ENCODE measurements at places on chromosomes 6 and 20. TPM values are rescaled to one million over a fixed set of nuclear protein-coding genes. Genes with fewer than 3 reads are reported as not detected.

GRCh38 chr6:156557251-156557910 lies 219.8 kb upstream of the ARID1B start:
- no peak for DNase-seq
- H3K4me3 ChIP-seq = no peak overlapping the region
- no peaks in the 10 kb centered on the region for H3K36me3 ChIP-seq
- H3K27ac ChIP-seq = no peak overlapping the region

DNA sequence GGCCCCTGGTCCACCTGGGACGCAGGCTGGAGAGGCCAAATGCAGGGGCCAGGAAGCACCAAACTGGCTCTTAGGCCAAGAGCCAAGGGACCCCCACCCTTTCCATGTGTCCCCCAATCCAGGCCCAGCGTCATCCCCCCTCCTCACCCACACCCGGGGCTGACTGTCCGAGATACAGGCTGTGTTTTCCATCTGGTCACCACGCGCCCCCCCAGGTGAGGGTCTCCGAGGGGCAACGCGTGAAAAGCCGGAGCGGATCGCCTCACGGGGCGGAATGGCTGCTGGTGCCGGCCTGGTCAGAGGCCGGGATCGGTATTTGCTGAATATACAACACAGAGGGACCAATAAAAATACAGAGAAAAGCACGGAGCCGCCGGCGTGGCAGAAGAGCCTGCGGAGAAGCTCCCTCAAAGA lies 5.2 kb upstream of the ABHD16B start:
- no peak overlapping the region for H3K4me3 ChIP-seq
- H3K27me3 ChIP-seq = peaks cover 10% of the 10 kb centered on the region
- no peak overlapping the region for H3K27ac ChIP-seq
- H3K36me3 ChIP-seq = peaks cover 2% of the 10 kb centered on the region
- peaks cover 31% of the 10 kb centered on the region for H3K4me1 ChIP-seq

The SERPINB1 gene
- 16.6 TPM for total RNA-seq

GRCh38 chr20:50144362-50144761 lies 9.2 kb downstream of the PEDS1 start:
- peaks cover 38% of the 10 kb centered on the region for H3K4me1 ChIP-seq
- DNase-seq = no peak
- no peak overlapping the region for H3K27ac ChIP-seq
- H3K4me3 ChIP-seq = no peak overlapping the region
- peaks cover 3% of the 10 kb centered on the region for H3K27me3 ChIP-seq

DNA sequence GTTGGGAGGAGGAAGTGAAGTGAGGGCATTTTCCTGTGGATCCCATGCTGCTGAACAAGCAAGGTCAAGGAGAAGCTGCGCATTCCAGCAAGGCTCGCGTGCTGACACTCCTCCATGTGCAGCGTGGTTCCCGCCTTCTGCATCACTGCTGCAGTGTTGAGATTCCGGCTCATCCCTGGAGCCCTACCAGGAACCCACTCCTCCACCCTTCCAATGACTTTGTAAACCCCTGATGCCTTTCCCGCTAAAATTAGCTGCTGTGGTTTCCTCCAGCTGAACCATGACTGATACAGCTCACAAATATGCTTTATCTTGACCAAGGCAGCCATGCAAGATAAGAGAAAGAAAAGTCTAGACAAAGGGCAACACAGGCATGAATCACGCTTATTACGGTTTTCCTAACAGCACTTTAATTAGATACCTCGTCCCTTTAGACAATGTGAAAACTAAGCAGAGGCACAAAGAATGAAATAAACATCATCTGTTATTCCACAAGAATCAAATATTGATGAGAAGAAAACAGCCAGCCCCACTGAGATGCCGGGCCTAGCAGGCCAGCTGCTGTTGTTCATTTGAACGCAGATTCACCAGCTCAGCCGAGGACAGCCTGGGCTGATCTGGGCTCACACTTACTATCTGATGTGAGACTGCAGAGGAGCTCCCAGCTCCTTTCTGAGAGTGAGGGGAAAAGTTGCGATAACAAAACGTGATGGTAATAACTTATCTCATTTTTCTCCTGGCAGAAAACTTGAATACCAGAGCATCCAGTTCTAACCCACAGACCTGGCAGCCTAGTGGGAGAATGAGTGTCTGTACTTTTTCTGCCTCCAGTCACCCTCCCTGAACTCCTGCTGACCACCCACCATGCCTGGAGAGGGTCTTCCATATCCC lies 14.2 kb upstream of the BNIP5 start:
- no peak overlapping the region for H3K4me3 ChIP-seq
- H3K27me3 ChIP-seq = peaks cover 4% of the 10 kb centered on the region
- H3K4me1 ChIP-seq = peaks cover 27% of the 10 kb centered on the region
- peak overlapping the region; percentile 77 for H3K27ac ChIP-seq
- peaks cover 4% of the 10 kb centered on the region for H3K36me3 ChIP-seq
- DNase-seq = no peak

The PROKR2 gene
- not detected for total RNA-seq

The HLA-E gene
- 274 TPM for total RNA-seq

- no peak for DNase-seq
- H3K27ac ChIP-seq = no peak overlapping the region
- no peaks in the 10 kb centered on the region for H3K36me3 ChIP-seq
- H3K4me3 ChIP-seq = no peak overlapping the region
These were observed 505.2 kb upstream of the SYNCRIP start for GRCh38 chr6:86147859-86148258.

The LAMA5 gene
- total RNA-seq = 34.5 TPM

- peaks cover 8% of the 10 kb centered on the region for H3K4me1 ChIP-seq
- peaks cover 1% of the 10 kb centered on the region for H3K27me3 ChIP-seq
- no peak overlapping the region for H3K4me3 ChIP-seq
- H3K36me3 ChIP-seq = peaks cover 8% of the 10 kb centered on the region
- no peak for DNase-seq
These were observed 8.3 kb downstream of the KIF3B start for GRCh38 chr20:32285621-32286371.

- no peak for DNase-seq
- no peak overlapping the region for H3K27ac ChIP-seq
- no peaks in the 10 kb centered on the region for H3K36me3 ChIP-seq
- no peak overlapping the region for H3K4me3 ChIP-seq
These were observed 475.2 kb upstream of the MARCKS start for GRCh38 chr6:113381959-113382358.

The ACTR5 gene
- total RNA-seq = 17.3 TPM

The ULBP1 gene
- total RNA-seq = 24.8 TPM

The CDK5RAP1 gene
- 42.7 TPM for total RNA-seq

GRCh38 chr6:45386501-45386900 lies 8.8 kb upstream of the SUPT3H start:
- no peak for DNase-seq
- no peaks in the 10 kb centered on the region for H3K36me3 ChIP-seq
- no peaks in the 10 kb centered on the region for H3K4me1 ChIP-seq
- no peak overlapping the region for H3K4me3 ChIP-seq
- no peak overlapping the region for H3K27ac ChIP-seq

Measured in endothelial cell (in vitro differentiated cells).